ENCODE measurements at places on chromosomes 3 and 15. TPM values are rescaled to one million over a fixed set of nuclear protein-coding genes. Genes with fewer than 3 reads are reported as not detected.

- H3K27ac ChIP-seq, result no peak overlapping the region
- H3K4me1 ChIP-seq, result peaks cover 20% of the 10 kb centered on the region
- no peak for DNase-seq
These were observed 62.8 kb upstream of the GATA2 start for GRCh38 chr3:128555841-128556240.

C2CD4A gene
- not detected for total RNA-seq

CADPS gene
- total RNA-seq, result not detected

- H3K27ac ChIP-seq, result no peak overlapping the region
- DNase-seq, result no peak
- H3K4me1 ChIP-seq, result no peaks in the 10 kb centered on the region
- H3K27me3 ChIP-seq, result no peaks in the 10 kb centered on the region
- H3K36me3 ChIP-seq, result peaks cover 63% of the 10 kb centered on the region
These were observed 80.4 kb downstream of the CEP152 start for GRCh38 chr15:48730506-48730905.

ACP3 gene
- not detected for total RNA-seq

GRCh38 chr3:72912532-72912931 is 24.7 kb downstream of the GXYLT2 start:
- H3K4me3 ChIP-seq, result no peak overlapping the region
- H3K27me3 ChIP-seq, result peaks cover 3% of the 10 kb centered on the region
- H3K36me3 ChIP-seq, result no peaks in the 10 kb centered on the region
- H3K4me1 ChIP-seq, result peaks cover 10% of the 10 kb centered on the region
- no peak for DNase-seq

DNA sequence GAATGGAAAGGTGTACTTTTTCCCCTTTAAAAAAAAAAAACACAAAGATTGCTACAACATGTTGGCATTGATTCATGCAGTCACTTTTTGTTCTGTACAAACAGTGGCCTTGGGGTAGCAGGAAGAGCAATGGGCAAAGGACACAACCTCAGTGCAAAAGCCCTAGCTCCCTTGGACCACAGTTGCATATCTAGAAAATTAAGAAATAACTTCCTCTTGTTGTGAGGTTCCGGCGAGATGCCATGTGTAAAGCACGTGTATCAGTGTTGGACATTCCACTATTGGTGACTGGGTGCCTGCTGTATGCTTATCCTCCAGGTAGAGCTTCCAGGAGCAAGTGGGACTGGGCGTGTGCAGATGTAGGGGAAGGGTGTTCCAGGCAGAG is 164.5 kb downstream of the THSD4 start:
- H3K4me3 ChIP-seq, result no peak overlapping the region
- peaks cover 73% of the 10 kb centered on the region for H3K4me1 ChIP-seq
- no peaks in the 10 kb centered on the region for H3K27me3 ChIP-seq
- no peaks in the 10 kb centered on the region for H3K36me3 ChIP-seq
- no peak for DNase-seq
- H3K27ac ChIP-seq, result peak overlapping the region; percentile 72

DNA sequence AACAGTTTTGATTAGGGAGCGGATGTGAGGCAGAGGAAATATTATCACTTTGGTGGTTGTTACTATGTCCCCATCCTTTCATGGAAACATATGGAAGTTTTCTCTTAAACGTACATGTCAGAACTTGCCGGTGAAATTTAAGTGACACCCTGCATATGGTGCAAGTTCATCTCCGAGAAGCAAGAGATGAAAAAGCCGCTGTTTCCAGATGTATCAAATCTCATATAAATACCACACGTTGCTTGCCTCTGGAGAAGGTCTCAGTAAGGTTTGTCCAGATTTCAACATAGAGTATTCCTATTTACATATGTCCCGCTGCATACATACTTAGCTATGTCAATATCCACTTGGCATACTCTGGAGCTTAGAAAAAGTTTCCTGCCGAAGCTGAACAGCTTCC is 172.2 kb upstream of the ICE2 start:
- H3K36me3 ChIP-seq, result no peaks in the 10 kb centered on the region
- no peak for DNase-seq
- H3K27ac ChIP-seq, result no peak overlapping the region
- H3K27me3 ChIP-seq, result peaks cover 14% of the 10 kb centered on the region

- peak within 1 kb of the TSS; percentile 92 for H3K4me3 ChIP-seq
- DNase-seq, result peak; percentile 55
- no peaks in the 10 kb centered on the region for H3K27me3 ChIP-seq
- peaks cover 10% of the 10 kb centered on the region for H3K36me3 ChIP-seq
These were observed at the start of gene MME for GRCh38 chr3:155079746-155080487. MME (plus strand) TSS chr3:155080319; CDS start chr3:155084168, 3,849 bp downstream.

TMCO5A gene
- not detected for total RNA-seq

- no peak overlapping the region for H3K27ac ChIP-seq
- no peaks in the 10 kb centered on the region for H3K27me3 ChIP-seq
- peak; percentile 3 for DNase-seq
- no peak overlapping the region for H3K4me3 ChIP-seq
- H3K4me1 ChIP-seq, result peaks cover 5% of the 10 kb centered on the region
These were observed 9.8 kb upstream of the SLC9C1 start for GRCh38 chr3:112303764-112304325.

GRCh38 chr3:72100601-72101187 is 315.7 kb upstream of the PROK2 start:
- no peaks in the 10 kb centered on the region for H3K36me3 ChIP-seq
- H3K4me3 ChIP-seq, result peak overlapping the region; percentile 74

DNA sequence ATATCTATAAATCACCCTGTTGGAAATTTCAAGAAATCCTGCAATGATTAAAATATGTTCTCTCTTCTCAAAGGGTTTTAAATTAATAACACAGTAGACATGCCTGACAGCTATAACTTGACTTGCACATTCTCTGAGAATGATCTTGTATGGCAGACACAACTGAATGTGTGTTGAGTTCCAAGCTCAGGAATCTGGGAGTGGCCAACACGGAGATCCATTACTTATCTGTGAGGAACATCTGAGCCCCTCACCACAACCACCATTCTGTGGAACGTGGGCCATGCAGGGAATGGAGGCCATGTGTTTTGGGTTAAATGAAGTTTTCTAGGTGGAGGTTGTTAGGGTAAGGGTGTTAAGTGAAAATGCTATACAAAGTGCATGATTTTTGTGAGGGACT is 105.3 kb upstream of the CHMP2B start:
- DNase-seq, result no peak
- no peak overlapping the region for H3K4me3 ChIP-seq
- H3K36me3 ChIP-seq, result no peaks in the 10 kb centered on the region
- peaks cover 9% of the 10 kb centered on the region for H3K27me3 ChIP-seq
- no peaks in the 10 kb centered on the region for H3K4me1 ChIP-seq
- H3K27ac ChIP-seq, result no peak overlapping the region

DNA sequence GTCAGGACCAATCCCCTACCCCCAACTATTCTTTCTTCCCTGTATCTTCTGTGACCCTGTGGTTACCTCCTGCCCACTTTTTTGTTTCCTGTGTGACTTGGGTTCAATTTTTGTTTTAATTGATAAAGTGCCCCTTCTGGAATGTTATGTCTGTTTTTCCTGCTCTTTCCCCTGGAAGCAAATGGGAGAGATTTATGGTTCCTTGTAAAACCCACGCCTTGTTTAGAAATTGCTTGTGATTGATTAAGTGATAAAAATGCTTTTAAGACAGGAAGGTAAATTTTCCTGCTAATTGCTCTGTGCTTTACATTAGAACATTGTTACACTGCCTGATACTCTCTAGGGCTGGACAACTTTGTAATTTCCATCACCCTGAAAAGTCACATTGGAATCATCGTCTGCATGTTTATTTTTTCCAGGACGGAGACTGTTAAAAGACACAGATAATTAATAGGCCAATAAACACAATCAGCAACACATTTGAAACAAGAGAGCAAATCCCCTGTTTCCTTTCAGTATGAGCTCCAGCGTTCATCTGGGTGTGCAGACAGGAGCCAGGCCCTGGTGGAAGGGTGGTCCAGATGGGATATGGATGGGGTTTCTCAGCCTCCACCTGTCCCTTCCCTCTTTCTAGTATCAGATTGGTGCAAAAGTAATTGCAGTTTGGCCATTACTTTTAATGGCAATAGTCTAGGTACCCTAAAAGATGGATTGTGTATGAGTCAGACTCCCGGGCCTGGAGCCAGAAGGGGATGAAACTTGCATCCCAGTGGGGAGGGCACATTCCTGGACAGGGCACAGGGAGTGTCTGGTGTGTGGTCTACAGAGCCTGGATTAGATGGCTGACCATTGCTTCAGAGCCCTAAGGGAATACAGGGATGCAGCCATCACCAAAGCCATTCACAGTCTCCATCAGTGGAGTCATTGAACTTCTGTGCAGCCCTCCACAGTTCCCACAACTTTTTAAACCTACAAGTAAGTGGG is 58.1 kb upstream of the AGBL1 start:
- no peak for DNase-seq
- no peaks in the 10 kb centered on the region for H3K36me3 ChIP-seq
- H3K27ac ChIP-seq, result no peak overlapping the region
- H3K27me3 ChIP-seq, result peaks cover 2% of the 10 kb centered on the region
- H3K4me3 ChIP-seq, result no peak overlapping the region

- no peaks in the 10 kb centered on the region for H3K36me3 ChIP-seq
- DNase-seq, result no peak
- H3K27ac ChIP-seq, result no peak overlapping the region
- no peaks in the 10 kb centered on the region for H3K4me1 ChIP-seq
- no peak overlapping the region for H3K4me3 ChIP-seq
These were observed 38.4 kb upstream of the FURIN start for GRCh38 chr15:90829942-90830440.

DNA sequence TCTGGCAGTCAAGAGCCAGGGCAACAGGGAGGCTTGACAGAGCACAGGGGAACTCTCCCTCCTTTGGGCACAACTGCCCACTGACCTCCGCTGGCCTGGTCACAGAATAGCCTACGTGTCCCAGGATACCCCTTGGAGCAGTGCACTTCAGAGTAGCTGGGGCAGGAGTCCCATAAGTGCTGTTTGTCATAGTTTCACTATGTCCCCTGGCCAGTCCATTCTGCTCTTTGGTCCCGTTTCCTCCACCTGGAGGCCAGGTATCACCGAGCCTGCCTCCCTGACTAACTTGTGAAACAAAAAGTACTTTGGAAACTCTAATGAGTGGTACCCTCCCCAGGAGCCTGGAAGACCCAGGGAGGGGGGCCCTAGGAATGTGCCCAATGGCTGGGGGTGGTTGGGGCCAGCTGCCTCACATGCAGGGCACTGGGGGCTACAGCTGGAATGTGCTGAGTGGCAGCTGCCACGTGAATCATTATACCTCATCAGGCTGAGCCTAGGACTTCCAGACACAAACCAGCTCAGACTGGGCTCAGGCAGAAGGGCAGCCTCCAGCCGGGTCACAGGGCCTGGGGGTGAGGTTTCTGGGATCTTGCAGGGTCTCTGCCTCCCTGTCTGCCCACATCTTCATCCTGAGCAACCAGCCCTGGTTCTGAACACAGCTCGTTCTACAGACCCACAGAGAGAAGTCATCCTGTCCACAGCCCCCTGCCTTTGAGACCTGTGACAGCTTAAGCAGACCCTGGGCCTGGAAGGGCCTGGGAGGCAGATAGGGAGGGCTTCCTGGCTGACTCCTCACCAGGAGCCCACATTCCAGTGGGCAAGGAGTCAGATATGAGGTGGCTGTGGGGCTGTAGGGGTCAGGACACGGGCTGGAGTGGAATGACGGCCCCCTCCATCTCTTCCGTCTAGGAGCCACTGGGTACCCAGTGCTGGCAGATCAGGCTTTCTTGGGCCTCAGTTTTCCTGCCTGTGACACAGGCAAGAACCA is 914 bp upstream of the PTH1R start:
- peaks cover 15% of the 10 kb centered on the region for H3K27me3 ChIP-seq
- no peak overlapping the region for H3K4me3 ChIP-seq
- peaks cover 21% of the 10 kb centered on the region for H3K4me1 ChIP-seq
- DNase-seq, result no peak
- H3K36me3 ChIP-seq, result no peaks in the 10 kb centered on the region
- H3K27ac ChIP-seq, result no peak overlapping the region

DNA sequence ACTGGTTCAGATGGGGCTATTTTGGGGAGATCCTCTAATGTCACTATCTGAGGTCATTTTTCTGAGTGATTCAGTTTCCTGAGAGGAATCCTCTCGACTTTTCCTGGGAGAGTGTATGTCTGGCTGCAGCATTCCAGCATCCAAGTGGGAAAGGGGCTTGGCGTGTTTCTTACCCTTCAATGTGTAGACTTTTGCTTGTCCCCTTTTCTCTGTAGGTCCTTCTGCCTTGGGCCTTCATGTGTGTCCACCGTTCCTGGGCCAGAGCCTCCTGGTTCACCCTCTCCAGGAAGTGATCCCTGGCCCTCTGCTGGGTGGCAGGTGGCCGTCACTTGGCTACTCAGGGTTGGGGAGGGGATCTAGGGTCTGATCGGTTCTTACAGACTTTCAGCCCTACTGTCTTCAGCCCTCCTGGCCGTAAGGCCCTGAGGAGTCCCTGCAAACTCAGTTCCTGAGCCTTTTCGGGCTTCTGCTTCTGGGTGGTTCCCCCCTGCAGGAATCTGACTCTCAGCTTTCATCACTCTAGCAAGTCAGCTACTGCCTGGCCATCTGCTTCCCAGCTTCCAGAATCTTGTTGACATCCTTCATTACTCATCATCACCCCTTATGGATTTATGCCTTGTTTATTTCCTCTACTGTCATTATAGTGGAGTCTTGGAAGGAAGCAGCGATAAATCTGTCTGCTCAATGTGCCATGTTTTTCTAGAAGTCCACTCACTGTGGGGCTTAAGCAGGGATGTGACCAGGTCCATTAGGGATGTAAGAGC is 36.5 kb downstream of the GOLGA6L10 start:
- H3K4me3 ChIP-seq, result no peak overlapping the region
- H3K4me1 ChIP-seq, result peaks cover 12% of the 10 kb centered on the region
- peaks cover 28% of the 10 kb centered on the region for H3K27me3 ChIP-seq

DNAH12 gene
- total RNA-seq, result 0.15 TPM

DNA sequence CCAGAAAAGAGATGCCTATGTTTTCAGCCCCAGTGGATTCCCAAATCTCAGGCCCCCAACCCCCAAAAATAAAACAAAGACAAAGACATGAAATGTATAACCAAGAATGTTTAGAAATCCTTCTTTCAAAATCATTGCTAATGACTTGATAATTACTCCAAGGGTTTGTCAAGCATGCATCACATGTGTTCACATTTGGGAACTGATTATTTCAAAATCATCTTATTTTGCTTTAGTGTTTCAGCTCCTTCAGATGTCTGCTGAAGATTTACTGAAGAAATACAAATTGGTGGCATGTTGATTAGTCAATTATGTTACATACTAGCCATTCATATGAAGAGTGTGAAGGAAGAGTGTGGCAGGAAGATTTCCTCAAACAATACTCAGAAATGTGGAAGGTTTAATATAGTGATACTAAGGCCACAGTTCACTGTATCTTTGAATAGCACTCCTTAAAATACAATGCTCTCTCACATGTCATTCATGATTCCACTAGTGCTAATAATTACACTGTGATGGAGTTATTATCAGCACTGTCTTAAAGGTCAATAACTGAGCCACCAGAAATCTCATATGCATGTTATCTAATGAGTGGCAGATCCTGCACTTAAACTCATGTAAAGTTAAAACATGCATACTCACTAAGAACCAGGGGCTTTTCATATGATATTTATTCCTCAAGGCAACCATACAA is 134.5 kb upstream of the TGFBR2 start:
- H3K4me3 ChIP-seq, result no peak overlapping the region
- H3K4me1 ChIP-seq, result peaks cover 68% of the 10 kb centered on the region
- no peak overlapping the region for H3K27ac ChIP-seq
- DNase-seq, result no peak
